Muscle of back (tissue), 13 donors: ENCODE measurements at places on chromosomes 7 and 10.

DNA sequence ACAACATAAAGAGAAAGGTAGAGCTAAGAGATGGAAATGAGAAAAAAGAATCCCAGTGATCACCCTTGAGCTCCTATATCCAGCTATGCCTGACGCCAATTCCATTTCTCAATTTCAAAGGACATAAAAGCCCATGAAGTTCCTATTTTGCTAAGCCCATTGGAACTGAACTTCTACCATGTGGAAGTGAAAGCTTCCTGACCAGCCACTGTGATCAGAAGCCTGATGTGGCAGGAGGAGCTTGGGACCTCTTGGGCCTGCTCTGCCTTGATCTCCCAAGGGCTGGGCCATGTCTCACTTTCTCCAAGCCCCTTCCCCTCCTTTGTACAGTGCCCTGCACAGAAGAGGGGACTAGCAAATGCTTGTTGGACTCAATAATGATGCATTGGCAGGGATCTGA lies 52.7 kb downstream of the PRLHR start:
- no peak for DNase-seq

GRCh38 chr7:111763221-111763801 lies 201.0 kb upstream of the IMMP2L start:
- peak; percentile 60 for DNase-seq

GRCh38 chr7:20651960-20652544 lies 36.6 kb downstream of the ABCB5 start:
- DNase-seq: no peak

GRCh38 chr10:21797984-21798765 lies 205.4 kb downstream of the DNAJC1 start:
- DNase-seq: no peak

GRCh38 chr7:1151653-1152425 lies 8.2 kb downstream of the ZFAND2A start:
- DNase-seq: no peak

DNA sequence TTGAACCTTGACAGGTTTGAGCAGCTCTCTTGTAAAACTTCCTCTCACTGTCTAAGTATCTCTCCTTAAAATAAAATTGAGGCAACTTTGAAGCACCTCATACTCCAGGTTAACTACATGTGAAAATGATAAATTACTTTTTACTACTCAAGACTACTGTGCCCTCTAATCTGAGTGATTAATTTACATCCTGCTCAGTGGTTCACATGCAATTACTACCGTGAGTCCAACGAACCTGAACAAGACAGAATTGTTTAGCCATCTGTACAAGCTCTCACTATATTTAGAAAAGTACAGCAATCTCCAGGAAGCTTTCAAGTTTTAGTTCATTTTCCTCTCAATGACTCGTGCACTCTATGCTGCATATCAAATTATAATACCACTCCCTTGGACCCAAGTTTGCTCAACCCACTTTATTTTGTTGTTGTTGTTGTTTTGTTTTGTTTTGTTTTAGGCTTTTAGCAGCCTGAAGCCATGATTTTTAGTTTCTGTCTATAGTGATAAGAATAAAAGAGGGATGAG lies 21.2 kb downstream of the PDE1C start:
- DNase-seq: no peak

- DNase-seq: peak; percentile 46
These were observed 55.8 kb upstream of the MRLN start for GRCh38 chr10:59808896-59809643.

- no peak for DNase-seq
These were observed 222.5 kb upstream of the TCERG1L start for GRCh38 chr10:131533846-131534526.

- no peak for DNase-seq
These were observed 21.9 kb upstream of the KCNK18 start for GRCh38 chr10:117175215-117175900.

DNA sequence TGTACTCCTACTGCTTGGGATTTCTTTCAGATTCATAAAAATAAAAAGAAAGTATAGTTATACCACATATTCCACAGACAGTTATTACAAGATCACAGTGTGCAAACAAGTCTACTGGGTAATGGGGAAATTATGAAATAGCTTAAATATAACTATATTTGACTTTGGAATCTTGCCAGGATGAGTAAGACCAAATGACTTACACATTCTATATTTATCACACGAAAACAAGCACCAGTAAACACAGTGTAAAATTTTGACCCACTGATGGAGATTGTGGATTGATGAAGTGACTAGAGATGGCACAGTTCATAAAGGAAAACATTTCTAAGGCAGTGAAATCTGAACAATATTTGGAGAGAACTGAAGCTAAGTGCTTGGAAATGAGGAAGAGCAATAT lies 339.7 kb downstream of the THSD7A start:
- DNase-seq: no peak

GRCh38 chr10:130999376-131000202 lies 311.9 kb downstream of the TCERG1L start:
- no peak for DNase-seq

- peak; percentile 57 for DNase-seq
These were observed 3.5 kb upstream of the C7orf33 start for GRCh38 chr7:148587076-148587475.

DNA sequence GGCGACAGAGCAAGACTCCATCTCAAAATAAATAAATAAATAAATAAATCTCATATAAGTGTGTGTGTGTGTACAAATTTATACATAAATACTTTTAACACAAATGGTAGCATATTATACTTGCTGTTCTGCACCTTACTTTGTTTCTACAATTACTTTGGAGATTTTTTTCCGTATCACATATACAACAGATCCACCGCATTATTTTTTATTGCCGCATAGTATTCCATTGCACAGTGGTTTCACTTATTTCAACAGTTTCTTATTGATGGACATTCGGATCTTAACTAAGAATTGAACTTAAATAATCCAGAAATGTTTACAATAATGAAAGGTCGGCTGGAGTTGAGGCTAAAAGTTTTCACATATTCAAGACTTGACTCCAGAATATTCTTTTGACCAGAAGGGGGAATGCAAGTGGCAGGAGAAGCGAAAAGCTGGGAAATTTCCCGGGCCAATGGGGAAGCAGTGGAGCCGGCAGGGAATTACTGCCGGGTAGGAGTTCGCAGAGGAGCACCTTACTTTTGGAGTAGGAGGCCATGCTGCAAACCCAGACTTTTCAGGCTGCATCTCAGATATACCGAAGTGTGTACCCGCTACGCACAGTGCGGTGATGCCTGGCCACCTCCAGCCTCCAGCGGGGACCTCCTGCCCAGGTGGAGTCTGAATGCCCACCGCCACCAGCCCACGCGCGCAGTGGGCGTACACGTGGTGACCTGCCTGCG lies 415 bp upstream of the CNNM1 start:
- DNase-seq: no peak

DNA sequence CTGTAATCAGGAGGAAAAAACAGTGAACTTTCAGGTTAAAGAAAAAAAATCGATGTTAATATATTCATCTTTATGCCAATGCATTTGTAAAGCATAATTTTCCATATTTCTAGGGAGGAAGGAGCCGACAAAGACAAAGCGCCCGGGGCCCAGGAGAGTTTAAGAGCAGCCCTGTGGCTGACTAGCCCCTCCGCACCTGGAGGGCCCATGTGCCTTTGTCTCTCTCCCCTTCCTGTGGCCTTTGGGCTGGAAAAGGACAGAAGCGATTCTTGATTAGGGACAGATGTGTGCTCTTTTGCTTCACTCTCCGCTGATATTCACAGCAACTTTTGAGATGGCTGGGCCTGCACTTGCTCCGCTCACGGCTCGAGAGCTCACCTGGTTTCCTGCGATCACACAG lies 23.1 kb downstream of the DDC start:
- DNase-seq: peak; percentile 17

GRCh38 chr7:101817471-101818286 lies at the start of gene CUX1:
CUX1 (plus strand) TSS chr7:101817626; CDS start chr7:101817640, 14 bp downstream.
- DNase-seq: no peak

- no peak for DNase-seq
These were observed 122.6 kb downstream of the KCND2 start for GRCh38 chr7:120395526-120396019.

- DNase-seq: no peak
These were observed 828 bp downstream of the OGDHL start for GRCh38 chr10:49761201-49761788.

DNA sequence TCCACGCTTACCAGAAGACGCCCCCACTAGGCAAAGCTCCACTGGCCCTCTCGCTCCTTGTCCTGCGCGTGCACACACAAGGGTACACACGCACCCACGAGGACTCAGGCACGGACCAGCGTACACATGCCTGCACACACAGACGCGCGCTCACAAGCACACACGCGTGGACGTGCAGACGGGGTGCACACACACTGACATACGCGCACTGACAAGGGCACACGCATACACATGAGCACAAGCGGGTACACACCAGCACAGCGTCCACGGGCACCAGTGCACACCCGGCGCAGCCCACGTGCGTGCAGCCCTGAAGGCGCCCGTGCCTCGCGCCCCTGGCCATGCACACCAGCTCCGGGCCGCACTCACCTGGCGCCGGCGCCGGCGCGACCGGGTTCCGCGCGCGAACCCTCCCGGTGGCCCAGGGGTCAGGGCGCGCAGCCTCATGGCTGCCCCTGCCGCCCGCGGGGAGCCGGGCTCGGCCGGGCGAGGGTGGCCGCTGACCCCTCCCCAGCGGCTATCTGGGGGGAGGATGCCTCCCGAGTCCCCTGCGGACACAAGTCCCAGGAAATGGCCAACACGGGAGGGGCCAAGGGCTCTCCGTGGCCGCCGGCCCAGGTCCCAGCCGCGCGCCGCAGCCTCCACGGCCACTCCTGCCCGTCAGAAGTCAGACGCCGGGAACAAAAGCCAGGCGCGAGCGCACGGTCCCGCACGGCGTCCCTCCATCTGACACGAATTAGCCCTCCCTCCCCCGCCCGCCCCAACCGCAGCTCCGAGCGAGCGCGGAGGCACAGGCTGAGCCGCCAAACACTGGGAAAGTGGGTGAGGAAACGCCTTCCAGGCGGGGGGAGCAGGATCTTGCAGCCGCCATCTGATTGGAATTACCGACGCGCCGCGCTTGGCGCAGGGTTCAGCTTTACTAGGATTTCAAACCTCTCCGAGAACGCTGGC lies 45.0 kb downstream of the TNS3 start:
- DNase-seq: peak; percentile 85

- DNase-seq: peak; percentile 91
These were observed 22.9 kb downstream of the ASB13 start for GRCh38 chr10:5643346-5644067.

DNA sequence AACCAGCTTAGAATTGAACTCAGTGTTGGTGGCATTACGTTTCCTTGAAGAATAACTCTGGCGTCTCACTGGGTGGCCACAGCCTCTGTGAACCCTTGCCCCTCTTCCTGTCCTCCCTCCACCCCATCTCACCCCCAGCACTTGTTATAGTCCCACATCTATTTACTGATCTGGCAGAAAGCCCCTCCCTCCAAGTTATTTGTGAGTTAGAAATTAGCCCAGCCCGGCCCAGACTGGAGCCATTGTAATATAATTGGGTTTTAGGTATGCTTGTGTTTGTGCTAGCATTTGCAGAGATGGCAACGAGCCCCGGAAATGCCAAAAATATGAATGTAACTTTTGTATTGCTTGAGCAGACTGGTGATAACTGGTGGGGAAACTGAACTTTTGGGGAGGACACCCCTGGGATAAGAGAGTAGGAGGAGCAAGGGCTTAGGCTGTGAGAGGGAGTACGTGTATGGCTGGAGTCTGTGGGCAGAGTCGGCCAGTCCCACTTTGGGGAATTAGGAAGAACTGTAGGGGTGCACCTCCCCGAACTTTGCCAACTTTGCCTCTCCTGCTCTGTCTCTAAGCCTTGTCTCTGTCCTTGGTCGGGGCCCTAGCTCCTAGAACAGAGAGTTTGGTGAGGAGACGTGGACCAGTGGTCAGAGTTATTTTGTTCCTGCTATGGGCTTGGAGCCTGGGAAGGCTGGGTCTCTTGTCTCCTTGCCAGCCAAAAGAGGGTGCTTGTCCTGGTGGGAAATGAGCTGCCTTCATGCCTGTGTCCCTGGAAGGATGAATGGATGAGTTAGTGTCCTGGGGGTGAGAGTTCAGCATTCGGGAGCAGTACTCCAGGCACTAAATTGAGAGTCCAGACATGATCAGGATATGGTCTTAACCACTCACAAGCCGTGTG lies 19.3 kb upstream of the TRIM8 start:
- DNase-seq: no peak

- DNase-seq: peak; percentile 26
These were observed 76.7 kb downstream of the CFAP58 start for GRCh38 chr10:104430360-104430759.

- DNase-seq: no peak
These were observed 33.9 kb upstream of the TSPAN13 start for GRCh38 chr7:16719699-16720098.

- DNase-seq: peak; percentile 19
These were observed 47.1 kb upstream of the HYAL4 start for GRCh38 chr7:123797673-123798531.

DNA sequence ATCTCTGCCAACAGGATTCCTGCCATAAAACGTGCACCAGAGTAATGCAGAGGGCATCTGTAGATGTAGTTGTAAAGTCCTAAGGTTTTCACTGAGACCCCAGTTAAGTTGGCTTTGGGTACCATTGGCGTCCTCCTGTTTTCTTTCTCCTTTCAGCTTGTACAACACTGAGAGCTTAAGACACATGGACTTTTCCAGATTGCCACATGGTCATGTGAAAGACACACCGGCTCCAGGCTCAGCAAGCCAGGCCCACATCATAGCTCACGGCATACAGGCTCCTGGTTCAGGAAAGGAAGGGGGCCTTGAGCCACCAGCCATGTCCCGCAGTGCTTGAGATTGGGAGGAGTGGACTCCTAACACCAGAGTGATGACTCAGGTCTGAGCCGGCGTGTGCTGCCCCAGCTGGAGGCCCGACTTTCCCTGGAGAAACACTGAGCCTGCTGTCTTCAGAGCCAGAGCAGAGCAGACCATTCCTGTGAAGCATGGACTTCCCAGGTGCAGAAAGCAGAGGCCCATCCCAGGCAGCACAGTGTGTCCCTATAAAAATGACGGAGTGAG lies 252.7 kb downstream of the PRPF18 start:
- peak; percentile 44 for DNase-seq

- no peak for DNase-seq
These were observed 6.5 kb upstream of the WDR86 start for GRCh38 chr7:151416112-151416940.

GRCh38 chr7:90605055-90605454 lies 8.9 kb downstream of the CDK14 start:
- no peak for DNase-seq

- DNase-seq: no peak
These were observed 223.8 kb downstream of the KIAA1217 start for GRCh38 chr10:24432478-24433416.

DNA sequence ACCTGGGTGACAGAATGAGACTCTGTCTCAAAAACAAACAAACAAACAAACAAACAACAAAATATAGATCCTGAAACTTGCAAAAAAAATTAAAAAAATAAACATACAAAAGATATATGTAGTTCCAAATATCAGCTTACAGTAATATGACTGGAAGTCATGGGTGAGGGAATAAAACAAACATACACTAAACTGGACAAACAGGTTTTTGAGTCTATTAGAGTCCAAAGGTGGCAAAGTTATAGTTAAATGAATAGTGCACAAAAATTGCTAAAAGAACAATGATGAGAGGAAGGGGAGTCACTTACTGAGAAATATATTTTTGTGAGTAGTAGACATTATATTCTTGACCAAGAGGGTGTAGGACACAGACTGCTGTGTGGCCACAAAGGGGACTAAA lies 16.7 kb upstream of the RSBN1L start:
- DNase-seq: no peak
